ENCODE measurements at places on chromosomes 3 and 15.

GRCh38 chr3:183698756-183699155 lies 1.2 kb downstream of the YEATS2 start:
- DNase-seq = no peak

- DNase-seq = peak; percentile 11
These were observed 401.8 kb downstream of the SHQ1 start for GRCh38 chr3:72446218-72447058.

DNA sequence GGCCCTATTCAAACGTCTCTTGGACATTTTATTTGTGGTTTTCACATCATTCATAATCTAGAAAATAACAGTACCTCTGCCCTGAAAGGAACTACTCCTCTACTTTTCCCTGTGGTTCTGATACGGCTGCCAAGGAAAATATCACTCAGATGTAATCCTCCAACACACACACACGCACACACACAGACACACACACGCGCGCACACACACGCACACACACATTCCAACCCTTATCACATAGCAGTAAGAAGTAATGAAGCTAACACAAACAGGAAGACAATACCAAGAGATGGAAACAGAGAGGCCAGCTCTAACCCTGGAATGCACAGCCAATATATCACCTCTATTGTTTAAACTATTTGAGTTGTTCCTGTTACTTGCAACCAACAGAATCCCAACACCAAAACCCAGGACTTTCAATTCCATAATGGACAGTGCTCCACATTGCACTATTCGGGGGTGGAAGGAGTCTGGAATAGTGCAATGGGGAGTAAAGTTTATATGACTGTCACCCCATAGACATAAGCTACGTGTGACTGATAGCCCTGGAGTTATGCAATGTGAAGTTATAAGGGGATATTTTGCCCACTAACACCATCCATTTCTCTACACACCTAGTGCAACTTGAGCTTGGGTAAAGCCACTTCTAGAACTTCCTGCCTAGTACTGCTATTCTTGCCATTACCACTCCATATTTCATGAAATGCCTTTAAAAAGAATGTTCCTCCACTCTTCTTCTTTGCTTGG lies 71.3 kb upstream of the FNDC3B start:
- no peak for DNase-seq

DNA sequence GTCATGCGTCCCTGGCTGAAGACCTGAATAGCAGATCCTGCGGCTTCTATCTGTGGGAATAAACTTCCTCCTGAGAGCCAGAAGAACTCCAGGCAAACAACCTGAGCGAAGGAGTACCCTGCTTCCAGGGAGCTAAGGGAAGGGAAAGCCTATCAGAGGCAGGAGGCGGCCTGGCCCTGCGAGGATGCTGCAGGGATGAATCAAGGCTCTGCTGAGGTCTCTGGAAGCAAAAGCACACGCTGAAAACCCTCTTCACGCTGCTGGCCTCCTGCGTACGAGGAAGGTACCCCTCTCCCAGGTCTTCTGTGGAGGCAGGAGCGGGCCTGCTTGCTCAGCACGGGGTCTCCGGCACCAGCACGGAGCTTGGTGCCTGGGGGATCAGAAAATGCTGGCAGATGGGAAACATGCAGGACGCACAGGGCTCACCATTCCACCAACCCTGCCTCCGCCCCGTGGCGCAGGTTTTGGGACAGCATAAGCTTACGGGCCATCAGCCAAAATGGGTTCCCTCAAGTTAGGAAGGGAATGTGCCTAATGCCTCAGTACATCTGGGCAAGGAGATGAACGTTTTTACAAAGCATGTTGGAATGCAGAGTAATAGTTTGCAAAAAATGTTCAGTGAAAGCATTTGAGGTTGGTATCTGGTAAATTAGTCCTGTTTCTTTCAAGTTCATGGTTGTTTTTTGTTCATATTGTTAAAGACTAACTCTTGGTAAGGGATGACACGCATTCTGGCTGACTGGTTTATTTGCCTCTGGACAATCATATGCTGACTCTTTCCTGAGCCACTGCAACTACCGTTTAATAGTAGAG lies 72.3 kb downstream of the CHSY1 start:
- DNase-seq = no peak

- DNase-seq = no peak
These were observed 11.2 kb upstream of the KBTBD12 start for GRCh38 chr3:127903611-127904375.

- DNase-seq = no peak
These were observed 15.7 kb upstream of the ZBTB20 start for GRCh38 chr3:115162759-115163158.

DNA sequence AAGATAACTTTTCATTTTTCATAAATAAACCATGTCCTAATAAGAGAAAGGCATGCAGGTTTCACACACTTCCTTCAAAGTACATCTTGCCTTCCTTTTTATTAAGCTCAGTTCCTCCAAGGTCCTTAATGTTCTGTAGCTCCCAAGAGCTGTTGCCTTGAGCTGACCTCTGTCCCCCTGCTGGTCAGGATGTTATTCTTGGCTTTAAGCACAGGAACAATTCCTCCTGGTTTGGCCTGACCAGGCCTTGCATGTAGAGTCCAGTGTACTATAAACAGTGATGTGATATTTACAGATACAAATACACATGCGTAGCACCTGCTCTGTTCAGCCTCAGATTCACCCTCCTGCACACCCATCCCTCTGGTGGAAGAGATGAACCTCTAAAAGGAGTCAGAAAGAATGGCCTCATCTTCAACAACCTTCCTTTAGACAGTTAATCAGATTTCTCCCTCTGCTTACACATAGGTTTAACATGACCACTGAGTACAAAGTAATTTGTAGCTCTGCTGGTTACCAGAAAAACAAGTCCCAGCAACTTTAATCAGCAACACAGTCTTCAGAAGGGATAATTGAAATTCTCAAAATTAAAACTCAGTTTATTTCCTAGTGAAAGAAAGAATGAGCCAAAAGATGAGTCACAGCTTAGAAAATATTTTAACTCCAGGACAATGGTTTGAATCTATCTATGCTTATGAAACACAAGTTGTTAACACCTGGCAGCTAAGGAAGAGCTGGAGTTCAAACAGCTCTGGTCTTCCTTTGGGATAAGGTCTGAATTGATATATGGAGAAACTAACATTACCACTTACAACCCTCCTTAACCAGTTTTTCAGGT lies 46.5 kb downstream of the PTPN9 start:
- DNase-seq = no peak

DNA sequence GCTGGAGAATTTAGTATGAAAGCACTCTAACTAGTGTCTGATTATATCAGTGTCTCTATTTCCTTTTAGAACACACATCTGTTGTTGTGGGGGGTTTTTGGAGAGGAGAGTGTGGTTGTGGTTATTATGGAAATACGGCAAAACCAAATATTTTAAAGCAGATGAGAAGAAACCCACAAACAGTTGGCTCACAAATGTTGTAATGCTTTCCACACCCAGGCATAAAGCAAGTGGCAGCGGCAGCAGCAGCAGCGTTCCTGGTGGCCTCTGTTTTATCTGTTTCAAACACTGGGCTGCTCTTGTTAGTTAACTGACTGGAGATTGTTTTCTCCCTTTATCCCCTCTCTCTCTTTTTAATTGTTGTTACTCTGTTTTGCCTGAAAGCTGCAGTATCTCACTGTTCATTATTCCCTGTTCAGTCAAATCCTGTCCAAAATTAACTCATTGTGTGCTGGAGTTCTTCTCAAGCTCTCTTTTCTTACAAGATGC lies 1045.5 kb upstream of the NR2F2 start:
- DNase-seq = no peak

DNA sequence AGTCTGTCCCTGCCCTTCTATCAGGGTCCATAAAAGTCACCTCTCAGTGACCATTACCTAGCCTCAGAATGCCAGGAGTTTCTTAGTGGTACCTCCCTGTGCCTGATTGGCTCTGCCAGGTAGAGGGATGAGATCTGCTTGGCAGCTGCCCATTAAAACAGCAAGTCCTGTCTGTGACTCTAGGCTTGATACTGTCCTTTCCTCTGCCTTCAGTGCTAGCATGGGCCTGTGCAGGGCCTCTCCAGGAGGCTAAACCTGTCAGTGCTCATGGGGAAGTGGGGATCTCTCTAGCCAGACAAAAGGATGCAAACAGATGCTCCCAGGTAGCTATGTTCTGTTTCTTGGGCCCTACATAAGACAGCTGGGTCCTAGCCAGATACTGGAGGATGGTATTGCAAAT lies 10.0 kb upstream of the MANF start:
- no peak for DNase-seq

- no peak for DNase-seq
These were observed 38.7 kb downstream of the ANP32A start for GRCh38 chr15:68781766-68782588.

Data from activated T-helper 1 cell treated with anti-CD3 and anti-CD28 coated beads, Interleukin-2, amount 50 U/mL, for 16 hours (primary cell).